ENCODE measurements at places on chromosomes 16 and 17. TPM values are rescaled to one million over a fixed set of nuclear protein-coding genes. Genes with fewer than 3 reads are reported as not detected.

Gene RCVRN
- not detected for total RNA-seq

Gene SLFN5
- 69.9 TPM for total RNA-seq

Gene HOXB13
- not detected for total RNA-seq

Gene KRTAP1-5
- not detected for total RNA-seq

Gene DHODH
- 15.8 TPM for total RNA-seq

Gene ICAM2
- 39.0 TPM for total RNA-seq

Gene CLEC19A
- total RNA-seq, result not detected

Gene CASKIN2
- total RNA-seq, result 60.8 TPM

Gene USP43
- 7.6 TPM for total RNA-seq

Gene STARD3
- total RNA-seq, result 64.4 TPM

GRCh38 chr16:30381291-30382041, 895 bp downstream of the SEPTIN1 start:
- no peak for DNase-seq

GRCh38 chr17:696369-696768, 18.3 kb downstream of the VPS53 start:
- no peak for DNase-seq

DNA sequence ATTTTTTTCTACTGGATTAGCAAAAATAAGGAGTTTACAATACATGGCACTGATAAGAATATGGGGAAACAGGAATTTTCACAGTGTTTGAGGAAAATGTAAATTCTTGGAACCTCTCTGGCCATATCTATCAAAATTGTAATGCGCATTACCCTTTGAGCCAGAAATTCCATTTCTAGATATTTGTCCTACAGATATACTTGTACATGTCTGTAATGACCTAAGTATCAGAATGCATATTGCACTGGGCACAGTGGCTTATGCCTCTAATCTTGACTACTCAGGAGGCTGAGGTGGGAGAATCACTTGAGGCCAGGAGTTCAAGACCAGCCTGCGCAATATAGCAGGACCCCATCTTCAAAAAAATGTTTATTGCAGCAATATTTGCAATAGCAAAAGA, 25.8 kb upstream of the HAS3 start:
- DNase-seq, result no peak

GRCh38 chr16:29995324-29995910, at the start of gene HIRIP3:
TSS of gene HIRIP3 (minus strand) at chr16:29995617. CDS start at chr16:29995605, 12 bp downstream.
- DNase-seq, result peak; percentile 91

GRCh38 chr17:42177684-42178083, 3.3 kb downstream of the KCNH4 start:
- DNase-seq, result no peak

GRCh38 chr16:25344006-25344405, 86.4 kb upstream of the ZKSCAN2 start:
- DNase-seq, result no peak

DNA sequence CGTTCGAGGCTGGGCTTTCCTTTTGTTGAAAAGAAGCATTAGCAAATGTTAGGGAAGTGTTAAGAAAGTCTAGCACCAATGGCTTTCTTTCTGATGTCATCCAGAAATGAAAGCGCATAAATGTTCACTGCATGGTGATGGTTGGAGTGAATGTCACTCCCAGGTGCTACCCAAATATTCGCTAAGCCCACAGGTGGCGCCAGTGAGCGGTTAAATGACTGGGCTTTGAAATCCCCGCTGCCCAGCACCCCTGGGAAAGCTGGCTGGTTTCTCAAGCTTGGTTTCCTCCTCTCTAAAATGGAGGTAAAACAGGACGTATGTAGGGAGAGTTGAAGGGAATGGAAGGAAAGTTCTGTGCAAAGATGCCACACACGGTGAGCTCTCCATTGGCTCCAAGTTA, 104.4 kb downstream of the IRX5 start:
- DNase-seq, result no peak

- no peak for DNase-seq
These were observed 109.5 kb downstream of the CDH8 start for GRCh38 chr16:61926766-61927165.

DNA sequence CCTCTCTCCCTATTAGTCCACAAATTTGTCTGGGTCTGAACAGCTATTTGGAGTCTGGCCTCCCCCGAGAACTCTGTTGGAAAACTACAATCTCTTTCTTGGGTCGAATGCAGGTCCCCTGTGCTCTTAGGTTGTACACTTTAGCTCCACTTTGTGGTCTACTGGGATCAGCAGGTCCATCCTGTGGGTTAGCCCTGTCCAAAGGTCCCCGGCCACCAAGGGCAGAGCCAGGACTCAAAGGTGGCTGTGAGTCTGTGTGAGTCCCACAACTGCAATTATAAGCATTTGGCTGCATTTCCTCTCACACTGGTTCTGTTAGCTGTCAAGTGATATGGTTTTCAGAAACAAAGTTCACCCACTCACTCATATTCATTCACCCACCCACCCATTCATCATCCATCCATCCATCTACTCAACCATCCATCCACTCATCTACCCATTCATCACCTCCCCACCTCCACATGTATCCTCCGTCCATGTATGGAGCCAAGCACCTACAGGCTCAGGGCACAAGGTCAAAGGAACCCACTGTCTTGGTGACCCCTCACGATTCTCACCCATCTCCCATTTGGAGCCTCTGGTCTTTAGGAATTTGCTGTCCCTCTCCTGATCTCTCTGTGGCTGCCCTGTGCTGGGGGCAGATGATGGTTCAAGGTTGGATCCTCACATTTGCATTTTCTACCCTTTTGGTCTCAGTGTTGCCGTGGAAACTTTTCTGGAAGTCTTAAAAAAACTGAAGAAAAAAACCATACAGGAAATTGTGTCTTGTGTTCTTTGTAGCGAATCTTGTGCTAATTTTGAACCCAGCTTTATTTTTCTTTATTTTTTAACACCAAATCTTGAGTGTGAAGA, 45.8 kb downstream of the IRF8 start:
- DNase-seq, result no peak

GRCh38 chr17:71762526-71762925, 358.3 kb upstream of the SOX9 start:
- no peak for DNase-seq

GRCh38 chr16:65875381-65876055, 491.0 kb upstream of the CDH5 start:
- DNase-seq, result no peak

- no peak for DNase-seq
These were observed 10.5 kb upstream of the MTSS2 start for GRCh38 chr16:70696355-70696754.

GRCh38 chr16:2874912-2875362, 8.1 kb upstream of the FLYWCH2 start:
- peak; percentile 79 for DNase-seq

- no peak for DNase-seq
These were observed 32.3 kb downstream of the CLEC16A start for GRCh38 chr16:10976634-10977033.

DNA sequence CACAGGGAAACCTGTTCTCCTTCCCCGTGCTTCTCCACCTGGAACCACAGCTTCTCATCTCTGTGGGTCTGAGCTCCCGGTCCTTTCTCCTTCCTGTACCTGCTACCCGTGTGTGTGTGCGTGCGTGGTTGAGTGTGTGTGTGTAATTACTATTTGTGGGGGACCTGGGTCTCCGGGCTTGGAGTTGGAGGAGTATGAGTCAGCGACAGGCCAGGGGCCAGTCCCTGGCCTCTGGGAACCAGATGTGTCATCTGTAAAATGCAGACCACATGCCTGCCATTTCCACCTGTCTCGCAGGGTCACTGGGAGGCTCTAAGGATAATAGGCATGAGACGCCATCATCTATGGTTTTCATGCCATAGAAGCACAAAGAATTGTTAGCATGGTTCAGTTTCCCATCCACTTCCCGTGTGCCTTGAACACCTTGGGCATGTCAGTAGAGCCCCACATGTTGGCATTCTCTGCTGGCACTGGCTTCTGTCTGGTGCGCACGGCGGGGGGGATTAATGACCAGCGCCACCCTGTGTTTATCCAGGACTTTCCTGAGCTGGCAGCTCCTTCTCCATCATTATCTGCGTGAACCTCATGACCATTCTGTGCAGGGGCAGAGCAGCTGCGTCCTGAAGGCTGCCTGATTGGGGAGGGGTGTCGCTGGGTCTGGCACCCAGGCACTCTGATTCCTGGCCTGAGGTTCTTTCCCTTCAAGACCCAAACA, 1.5 kb downstream of the ZNF205 start:
- DNase-seq, result no peak

GRCh38 chr17:82031885-82032627, 578 bp downstream of the RAC3 start:
- DNase-seq, result no peak

GRCh38 chr17:41343029-41343428, 7.6 kb downstream of the KRT33A start:
- no peak for DNase-seq

DNA sequence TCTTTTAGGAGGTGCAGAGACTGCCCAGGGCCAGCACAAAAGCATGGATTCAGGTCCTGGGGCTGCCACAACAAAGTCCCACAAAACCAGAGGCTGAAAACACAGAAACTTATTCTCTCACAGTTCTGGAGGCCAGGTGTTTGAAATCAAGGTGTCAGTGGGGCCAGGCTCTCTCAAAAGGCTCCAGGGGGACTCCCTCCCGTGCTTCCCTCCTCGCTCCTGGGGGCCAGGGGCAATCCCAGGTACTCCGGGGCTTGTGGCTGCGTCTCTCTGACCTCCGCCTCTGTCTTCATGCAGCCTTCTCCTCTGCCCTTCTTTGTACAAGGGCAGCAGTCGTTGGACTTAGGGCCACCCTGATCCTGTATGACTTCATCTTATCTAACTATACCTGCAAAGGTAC, 8.3 kb upstream of the RBFOX3 start:
- no peak for DNase-seq

DNA sequence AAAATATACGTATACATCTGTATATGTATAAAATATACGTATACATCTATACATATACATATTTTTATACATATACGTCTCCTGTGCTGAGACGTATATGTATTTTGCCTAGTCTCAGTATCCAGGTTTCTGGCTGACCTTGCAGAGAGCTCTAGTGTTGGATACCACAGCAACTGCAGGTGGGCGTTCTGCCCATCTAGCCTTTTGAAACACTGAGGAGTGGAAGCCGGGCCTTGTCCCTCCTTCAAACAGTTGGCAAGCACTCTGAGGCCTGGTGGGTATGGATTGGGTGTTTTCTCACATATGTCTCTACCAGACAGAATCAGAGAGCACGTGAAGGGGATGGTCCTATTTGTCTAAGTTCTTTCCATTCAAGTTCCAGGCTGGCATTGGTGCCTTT, 39.4 kb upstream of the MRC2 start:
- DNase-seq, result no peak

DNA sequence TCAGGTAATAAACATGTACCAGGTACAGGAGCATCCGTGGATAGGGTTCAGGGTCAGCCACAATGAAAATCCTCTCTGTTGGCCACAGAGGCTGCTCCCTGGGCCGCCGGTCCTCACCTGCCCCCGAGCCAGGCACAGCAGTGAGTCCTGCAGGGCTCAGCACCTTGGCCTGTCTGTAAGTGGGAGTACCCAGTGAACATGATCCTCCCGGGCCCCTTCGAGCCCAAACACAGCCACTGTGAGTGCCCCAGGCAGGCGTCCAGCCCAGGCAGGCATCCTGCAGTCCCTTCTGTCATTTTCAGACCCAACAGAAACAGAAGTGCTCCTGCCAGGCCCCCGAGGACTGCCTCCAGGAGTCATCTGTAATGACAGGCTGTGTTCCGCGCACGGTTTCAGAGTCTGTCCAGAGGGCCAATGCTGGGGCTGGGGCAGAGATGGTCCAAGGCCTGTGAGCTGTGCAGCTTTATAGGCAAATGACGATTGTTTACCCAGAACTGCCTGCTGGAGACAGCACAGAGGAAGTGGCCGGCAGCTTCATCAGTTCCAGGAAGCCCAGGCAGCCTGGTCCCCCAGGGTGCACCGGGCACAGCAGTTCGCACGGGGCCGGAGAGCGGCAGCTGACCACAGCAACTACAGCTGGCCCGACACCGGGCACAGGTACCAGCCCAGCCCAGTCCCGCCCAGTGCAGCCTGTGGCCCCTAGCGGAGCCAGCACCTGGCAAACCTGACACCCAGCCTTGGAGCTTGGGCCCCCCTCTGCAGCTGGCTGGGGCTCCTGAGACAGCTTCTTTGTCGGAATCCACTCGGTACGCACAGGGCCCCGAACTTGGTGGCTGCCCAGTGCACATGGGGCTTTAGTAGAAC, 13.2 kb downstream of the SLC7A5 start:
- peak; percentile 76 for DNase-seq

GRCh38 chr16:11004351-11004750, 60.0 kb downstream of the CLEC16A start:
- DNase-seq, result no peak

- no peak for DNase-seq
These were observed 139.5 kb upstream of the PMFBP1 start for GRCh38 chr16:72311426-72311825.

DNA sequence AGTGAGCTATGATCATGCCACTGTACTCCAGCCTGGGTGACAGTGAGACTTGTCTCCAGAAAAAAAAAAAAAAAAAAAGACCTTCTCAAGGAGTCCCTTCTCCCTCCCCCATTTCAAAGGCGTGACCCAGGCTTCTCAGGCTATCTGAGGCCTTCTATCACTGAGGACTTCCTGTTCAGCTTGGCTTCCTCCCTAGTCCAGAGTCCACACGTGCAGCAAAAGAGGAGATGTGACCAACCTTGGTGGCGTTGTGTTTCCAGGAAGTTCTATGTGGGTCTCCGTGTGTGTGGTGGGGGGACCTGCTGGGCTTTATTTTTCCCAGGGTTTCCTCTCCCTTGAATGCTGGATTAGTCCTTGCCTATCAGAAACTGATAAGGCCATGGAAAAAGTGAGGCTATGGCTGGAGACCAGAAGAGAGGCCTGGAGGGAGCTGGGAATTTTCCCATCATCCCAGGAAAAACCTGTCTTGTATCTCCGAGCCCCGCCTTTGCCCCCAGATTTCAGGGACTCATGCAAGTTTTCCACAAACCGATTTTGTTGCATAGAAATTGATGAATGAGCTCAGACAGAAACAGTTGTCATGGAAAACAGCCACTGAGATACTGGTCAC, 148.1 kb downstream of the SALL1 start:
- no peak for DNase-seq

DNA sequence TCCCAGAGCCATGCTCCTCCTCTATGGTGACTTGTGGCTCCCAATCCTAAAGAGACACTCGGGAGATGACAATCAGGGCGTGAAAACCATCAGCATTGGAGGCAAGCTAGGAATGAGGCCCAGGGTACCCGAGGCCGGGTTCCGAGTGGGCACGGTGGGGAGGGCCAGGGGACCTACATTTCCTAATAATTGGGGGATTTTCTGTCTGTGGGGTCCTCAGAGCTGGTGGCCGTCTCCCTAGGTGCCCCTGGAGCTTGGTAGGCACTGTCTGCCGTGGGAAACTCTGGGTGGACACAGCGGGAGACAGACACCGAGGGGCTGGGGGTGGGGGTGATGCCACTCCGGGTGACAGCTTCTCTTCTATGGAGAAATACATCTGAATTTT, 312.5 kb upstream of the TNRC6C start:
- DNase-seq, result no peak

DNA sequence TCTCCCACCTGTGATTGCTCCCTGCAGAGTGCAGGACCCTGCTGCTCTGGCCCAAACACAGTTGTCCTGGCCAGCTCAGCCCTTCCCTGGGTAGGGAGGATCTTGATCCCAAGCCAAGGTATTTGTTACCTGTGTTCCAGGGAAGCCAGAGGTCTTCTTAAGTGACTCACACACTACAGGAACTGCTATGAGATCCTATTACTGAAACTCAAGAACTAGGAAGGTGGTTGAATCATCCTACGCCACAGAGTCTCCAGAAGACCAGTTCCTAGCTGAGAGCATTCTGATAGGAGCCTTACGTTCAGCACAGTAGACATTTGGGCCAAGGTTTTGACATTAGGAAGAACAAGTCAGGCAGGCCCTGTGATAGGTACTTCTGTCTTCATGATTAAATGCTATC, 12.0 kb downstream of the CHST6 start:
- DNase-seq, result no peak
